ENCODE measurements at places on chromosomes 7 and 10.

DNA sequence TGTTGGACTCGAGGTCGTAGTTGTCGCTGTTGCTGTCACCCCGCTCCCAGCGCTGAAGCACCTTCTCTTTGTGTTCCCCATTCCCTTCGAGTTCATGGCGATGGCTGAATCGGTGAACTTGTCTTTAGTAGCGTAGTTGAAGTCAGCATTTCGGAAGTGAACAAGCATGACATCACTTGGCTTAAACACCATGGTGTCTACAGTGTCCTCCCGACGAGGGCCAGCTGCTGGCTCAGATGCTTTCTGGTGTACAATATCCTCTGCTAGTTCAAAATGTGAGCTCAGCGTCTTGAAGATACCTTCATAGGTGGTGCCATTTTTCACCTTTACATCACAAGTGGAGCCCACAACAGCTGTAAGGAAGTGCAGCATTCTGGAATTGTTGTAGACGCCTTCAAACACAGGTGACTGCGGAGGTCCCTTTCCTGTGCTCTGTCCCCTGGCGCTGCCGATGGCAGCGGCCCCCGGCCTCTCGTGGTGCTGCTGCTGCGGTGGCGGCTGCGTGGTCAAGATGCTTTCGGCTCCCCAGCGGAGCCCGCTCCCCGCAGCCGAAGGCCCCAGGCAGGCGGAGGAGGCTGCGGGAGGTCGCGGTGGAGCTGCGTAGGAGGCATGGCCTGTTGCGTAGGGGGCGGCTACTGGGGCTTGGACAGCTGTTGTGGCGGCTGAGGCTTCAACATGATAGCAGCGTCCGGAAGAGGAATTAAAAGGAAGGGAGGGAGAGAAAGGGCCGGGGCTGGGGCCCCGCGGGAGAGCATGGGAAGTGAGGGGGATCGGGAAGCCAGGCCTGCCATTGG lies 59.3 kb downstream of the ANKMY2 start:
- DNase-seq, result no peak

DNA sequence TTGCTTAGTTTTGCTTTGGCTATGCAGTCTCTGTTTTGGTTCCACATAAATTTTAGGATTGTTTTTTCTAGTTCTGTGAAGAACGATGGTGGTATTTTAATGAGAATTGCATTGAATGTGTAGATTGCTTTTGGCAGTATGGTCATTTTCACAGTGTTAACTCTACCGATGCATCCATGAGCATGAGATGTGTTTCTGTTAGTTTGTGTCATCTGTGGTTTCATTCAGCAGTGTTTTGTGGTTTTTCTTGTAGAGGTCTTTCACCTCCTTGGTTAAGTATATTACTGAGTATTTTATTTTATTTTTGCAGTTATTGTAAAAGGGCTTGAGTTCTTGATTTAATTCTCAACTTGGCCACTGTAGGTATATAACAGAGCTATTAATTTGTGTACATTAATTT lies 78.2 kb upstream of the ZNF92 start:
- DNase-seq, result no peak

DNA sequence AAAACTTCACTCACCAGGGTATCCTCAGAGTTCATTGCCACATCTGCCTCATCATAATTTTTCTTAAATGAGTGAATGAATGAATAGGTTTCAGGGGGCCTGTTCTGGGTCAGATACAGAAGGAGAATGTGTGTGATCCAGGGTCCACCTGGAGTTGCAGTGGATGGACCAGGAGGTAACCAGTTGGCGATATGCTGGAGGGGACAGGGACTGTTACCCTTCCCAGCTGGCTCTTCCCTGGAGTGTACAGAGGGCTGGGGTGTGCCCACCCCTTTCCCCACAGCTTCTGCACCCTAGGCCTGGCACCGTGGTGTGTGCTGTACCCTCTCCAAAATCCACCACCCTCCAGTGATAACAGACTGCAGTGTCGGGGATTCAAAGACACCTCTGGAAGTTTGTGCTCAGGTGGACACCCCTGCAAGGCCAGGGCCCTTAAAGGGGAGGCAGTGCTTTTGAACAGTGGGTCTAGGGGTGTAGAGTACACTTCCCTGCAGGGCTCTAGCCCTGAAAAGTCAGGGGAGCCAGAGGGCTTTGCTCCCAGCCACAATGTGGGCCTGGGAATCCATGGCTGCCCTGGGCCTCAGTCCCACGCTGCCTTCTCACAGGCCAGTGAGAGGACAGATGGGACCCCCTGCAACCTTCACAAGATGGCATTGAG lies 134.4 kb upstream of the UNC5B start:
- no peak for DNase-seq

- DNase-seq, result no peak
These were observed 610.6 kb downstream of the ZWINT start for GRCh38 chr10:55750458-55750857.

DNA sequence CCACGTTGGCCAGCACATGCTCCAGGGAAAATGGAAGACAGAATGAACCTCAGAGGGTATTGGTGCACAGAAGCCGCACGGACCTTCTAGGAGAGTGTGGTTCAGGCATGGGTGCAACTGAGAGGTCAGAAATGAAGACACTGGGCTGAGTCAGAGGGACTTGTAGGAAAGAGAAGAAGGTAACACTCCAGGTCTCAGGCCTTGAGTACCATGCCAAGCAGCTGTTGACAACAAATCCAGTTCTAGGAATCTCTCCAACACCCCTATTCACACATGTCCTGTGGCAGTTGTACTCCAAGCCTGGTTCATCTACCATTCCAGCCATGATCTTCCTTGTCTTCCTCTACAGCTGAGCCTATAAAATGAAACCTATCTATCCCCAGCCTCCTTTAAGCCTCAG lies 251.6 kb downstream of the USP6NL start:
- no peak for DNase-seq

Data from stimulated activated CD8-positive, alpha-beta memory T cell treated with anti-CD3 and anti-CD28 coated beads, Interleukin-4, amount 100 ng/mL, for 4 hours (primary cell).